GM12878 (cell line): ENCODE measurements at places on chromosomes 16 and 17. TPM values are rescaled to one million over a fixed set of nuclear protein-coding genes. Genes with fewer than 3 reads are reported as not detected.

LAT gene
- total RNA-seq = 4.0 and 6.9 TPM in 2 replicates

C1QTNF8 gene
- total RNA-seq = not detected in 2 replicates

DNA sequence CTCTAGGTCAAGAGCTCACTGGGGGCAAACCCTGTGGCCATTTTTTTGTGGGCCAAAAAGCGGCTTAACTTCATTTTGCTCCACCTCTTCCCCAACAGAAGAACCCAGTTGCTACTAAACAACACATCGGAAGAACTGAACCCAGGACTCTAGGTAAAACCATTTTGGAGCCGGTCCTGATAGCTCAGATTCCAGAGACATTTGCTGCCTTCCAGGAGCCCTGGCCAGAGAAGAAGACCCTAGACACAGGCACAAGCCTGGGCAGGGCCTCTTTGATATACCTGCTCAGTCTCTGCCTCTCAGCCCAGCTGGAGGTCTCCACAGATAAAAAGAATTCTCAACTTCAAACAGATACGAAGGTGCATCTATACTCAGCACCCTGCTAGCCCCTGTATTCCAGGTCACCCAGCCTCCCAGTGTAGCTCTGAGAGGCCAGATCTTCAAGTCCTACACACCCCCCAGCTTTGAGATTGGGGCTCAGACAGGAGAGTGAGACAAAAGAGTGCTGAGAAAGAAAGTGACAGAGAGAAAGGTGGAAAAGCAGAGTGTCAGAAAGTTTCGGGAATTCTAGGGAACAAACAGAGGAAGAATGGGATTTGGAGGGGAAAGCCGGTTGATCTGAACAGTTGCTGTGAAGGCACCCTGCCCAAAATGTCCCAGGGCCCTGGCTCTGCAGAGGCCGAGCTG, 6.6 kb upstream of the HOXB9 start:
- DNase-seq = no peak

TMEM220 gene
- total RNA-seq = not detected in 2 replicates

DNA sequence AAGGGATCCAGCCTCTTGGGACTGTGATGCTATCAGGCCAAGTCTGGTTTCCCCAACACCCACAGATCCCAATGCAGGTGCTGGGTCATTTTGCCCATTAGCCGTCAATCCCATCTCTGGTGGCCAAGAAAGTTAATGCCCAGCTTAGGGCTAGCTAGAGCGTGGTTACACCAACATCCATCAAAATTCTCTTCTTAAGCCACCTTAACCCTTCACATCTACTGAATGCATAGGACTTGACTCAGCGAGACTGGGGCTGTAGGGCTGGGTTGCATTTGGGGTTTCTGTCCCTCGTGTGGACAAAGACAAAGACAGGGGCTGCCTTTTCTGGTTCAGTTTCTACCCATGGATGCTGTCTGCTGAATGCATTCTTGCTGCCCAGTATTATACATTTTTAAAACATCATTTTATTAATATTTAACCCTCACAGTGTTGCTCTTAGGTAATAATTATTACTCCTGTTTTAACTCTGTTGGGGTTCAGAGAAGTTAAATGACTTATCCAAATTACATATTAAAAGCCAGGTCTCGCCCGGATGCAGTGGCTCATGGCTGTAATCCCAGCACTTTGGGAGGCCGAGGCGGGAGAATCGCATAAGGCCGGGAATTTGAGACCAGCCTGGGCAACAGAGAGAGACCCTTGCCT, 141.1 kb upstream of the NOL11 start:
- no peak for DNase-seq

DNA sequence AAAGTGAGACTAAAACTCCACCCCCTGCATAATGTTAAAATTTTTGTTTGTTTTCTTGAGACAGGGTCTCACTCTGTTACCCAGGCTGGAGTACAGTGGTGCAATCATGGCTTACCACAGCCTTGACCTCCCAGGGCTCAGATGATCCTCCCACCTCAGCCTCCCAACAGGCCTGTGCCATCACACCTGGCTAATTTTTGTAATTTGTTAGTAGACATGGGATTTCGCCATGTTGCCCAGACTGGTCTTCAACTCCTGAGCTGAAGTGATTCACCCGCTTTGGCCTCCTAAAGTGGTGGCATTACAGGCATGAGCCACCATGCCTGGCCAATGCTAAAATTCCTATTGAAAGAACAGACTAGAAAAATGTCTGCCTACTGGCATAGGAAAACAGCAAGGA, 103.8 kb downstream of the TRIM37 start:
- DNase-seq = no peak

DNA sequence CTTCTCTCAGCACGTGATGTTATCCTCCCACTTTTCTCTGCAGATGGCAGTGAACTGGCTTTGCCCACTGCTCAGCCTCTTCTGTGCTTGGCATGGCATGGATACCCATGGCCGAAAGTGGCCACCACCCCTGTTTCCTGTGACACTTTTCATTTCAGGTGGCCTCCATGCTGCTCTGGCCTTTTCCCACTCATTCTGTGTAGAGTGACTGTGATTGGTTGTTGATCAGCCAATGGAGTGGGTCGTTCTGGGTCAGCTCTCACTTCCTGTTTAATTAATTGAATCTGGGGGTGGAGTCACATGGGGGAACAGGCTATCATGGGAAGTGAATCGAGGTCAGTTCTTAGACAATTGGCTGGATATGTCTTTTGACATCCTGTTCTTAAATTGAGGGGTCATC, 350.1 kb upstream of the EEF2KMT start:
- DNase-seq = no peak

DNA sequence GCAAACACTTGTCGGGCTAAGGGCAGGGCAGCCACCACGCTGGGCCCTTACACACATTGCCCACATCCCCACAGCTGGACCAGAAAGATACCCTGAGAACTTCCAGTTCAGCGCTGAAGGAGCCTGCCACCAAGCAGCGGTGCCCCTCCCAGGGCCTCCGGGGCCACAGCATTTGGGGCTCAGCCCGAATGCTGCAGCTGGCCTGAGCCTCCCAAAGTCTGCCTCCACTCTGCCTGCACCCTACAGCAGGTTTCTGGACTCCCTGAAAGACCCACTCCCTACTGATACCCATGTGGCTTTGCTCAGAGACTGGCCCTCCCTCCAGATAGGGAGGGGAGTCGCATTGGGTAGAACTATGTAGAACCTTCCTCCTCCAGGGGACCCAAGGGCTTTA, 1.5 kb downstream of the MCRIP1 start:
- DNase-seq = no peak

PHOSPHO1 gene
- total RNA-seq = 0.21 and 0.26 TPM in 2 replicates

- no peak for DNase-seq
Observed at GRCh38 chr17:78272181-78272913, 40.9 kb downstream of the TMEM235 start.

EVI2B gene
- total RNA-seq = 51.0 and 52.7 TPM in 2 replicates

ST6GALNAC2 gene
- total RNA-seq = 0.13 and 0.41 TPM in 2 replicates

SLC5A11 gene
- total RNA-seq = not detected in 2 replicates
